ENCODE measurements at places on chromosomes 6 and 20.

GRCh38 chr6:42045538-42046460, 4.5 kb upstream of the TAF8 start:
- DNase-seq, result peak; percentile 91

GRCh38 chr6:152277826-152278329, 359.3 kb downstream of the SYNE1 start:
- no peak for DNase-seq

DNA sequence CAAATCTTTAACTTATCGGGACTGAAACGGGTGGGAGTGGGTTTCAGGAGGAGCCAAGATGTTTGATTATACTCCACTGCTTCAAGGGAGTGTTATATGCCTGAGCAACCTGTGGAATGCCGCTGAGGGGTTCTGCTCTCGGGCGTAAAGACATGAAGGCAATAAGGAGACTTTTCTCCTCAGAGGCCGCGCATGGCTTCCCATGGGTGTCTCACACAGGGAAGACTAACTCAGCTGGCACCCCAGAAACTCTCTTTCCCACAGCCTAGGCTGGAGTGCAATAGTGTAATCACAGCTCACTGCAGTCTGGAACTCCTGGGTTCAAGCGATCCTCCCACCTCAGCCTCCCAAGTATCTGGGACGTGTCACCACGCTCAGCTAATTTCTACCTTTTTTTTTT, 5.1 kb upstream of the C20orf141 start:
- no peak for DNase-seq

DNA sequence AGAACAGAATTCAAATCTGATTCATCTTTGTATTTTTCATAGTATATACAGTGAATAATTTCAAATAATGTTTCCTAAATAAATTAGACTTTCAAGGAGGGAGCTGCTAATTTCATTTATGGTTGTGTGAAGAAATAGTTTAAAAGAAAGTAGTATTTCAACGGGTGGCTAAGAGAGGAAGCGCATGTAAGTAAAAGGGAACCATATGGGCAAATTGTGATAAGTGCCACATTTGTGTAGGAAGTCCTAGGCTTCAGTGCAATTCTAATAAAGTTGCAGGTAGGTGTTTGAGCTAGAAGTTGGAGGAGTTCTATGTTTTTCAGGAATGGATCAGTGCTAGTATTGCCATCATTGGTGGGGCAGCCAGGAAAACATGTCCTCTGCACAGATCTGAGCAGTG, 178.8 kb upstream of the PRDM1 start:
- no peak for DNase-seq

- DNase-seq, result no peak
These were observed 66.9 kb downstream of the SYNJ2 start for GRCh38 chr6:158048589-158048988.

DNA sequence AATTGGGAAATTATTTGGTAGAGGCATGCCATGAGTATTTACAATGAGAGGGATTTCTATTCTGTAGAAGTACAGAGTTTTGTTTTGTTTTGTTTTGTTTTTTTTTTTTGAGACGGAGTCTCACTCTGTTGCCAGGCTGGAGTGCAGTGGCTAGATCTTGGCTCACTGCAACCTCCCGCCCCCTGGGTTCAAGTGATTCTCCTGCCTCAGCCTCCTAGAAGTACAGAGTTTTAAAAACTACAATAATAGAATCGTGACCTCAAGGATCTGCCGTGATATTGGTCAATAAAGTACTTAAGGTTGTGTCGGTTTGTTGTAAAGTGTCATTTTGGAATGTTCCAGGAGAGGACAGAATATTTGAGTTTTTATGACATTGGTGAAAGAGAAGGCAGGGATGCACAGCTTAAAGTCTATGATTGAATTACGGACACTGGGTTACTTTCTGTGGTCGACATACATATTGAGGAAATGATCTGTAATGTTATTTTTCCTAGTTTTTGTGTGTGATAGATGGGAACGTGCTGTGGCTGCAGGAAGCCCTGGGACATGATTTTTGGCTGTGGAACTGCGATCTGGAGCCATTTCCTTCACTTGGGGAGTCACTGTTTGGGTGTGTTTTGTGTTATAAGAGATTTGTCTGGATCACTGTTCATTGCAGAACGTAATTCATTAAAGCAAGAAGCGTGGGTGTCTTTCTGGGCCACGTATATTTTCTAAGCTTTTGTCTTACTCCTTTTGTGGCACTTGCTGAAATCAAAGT, 59.6 kb downstream of the TIAM2 start:
- no peak for DNase-seq

- DNase-seq, result no peak
These were observed 80.9 kb downstream of the HAO1 start for GRCh38 chr20:7859356-7859802.

DNA sequence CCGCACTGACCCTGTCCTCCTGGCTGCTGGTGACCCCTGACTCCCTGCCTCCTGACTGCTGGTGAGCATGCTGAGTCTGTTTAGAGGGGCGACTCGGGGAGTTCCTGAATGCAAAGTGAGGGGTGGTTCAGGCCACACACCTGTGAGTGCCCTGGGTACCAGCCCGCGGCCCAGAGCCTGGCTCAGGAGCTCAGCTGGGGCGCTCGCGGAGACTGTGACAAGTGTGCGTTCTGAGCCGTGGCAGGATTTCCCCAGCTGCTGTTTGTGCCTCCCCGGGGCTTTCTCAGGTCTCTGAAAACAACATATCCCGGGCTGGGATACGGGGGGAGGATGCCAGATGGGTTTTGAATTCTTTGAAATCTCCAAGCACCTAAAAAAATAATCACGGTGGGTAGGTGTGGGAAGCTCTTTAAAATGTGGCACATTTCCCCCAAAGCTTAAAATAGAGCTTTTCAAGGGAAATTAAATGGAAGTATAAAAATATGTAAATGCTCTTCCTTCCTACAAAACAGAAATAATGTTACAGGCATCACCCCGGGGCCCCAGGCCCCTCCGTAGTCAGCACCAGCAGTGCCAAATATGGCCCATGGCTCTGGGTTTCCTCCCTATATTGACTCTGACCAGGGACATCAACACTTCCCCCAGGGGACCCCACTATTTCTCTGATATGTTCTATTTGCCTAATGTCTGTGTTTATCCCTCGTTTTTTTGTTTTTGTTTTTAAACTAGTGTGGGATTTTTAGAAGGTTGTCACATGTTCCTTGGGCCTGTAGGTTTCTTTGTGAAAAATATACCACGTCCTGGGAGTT, 49.9 kb upstream of the TAGAP start:
- peak; percentile 33 for DNase-seq

- DNase-seq, result no peak
These were observed 303.7 kb downstream of the ESR1 start for GRCh38 chr6:152110886-152111820.

DNA sequence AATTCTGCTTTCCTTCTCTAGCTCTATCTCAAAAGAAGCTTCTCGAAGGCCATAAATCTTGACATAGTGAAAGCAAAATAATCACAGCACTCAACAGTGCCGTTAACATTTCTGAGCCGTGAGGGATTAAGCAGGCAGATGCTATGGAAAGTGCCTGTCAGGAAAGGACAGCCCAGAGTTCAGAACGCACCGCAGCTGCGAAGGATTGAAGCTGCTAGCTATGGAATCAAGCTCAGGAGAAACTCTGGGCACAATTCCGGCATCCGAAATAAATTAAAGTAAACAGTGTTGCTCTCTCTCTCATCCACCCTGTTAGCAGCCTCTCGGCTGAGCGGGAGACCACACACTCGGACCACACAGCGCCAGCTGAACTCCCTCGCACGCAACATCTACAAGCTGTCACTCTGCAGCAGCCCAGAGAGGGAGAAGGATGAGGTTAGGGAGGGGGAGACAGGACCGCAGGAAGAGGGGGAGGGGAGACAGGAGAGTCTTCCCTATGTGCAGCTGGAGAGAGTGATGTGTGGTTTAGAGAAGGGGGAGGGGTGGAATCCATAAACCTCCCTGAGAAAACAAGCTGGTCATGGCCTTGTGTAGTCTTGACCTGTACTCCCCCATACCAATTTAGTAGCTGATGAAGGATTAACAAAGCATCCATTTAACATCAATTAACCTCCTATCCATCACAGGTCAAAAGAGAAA, 9.0 kb downstream of the EXOC2 start:
- DNase-seq, result no peak

- DNase-seq, result no peak
These were observed 6.7 kb downstream of the FOXA2 start for GRCh38 chr20:22577515-22578220.

DNA sequence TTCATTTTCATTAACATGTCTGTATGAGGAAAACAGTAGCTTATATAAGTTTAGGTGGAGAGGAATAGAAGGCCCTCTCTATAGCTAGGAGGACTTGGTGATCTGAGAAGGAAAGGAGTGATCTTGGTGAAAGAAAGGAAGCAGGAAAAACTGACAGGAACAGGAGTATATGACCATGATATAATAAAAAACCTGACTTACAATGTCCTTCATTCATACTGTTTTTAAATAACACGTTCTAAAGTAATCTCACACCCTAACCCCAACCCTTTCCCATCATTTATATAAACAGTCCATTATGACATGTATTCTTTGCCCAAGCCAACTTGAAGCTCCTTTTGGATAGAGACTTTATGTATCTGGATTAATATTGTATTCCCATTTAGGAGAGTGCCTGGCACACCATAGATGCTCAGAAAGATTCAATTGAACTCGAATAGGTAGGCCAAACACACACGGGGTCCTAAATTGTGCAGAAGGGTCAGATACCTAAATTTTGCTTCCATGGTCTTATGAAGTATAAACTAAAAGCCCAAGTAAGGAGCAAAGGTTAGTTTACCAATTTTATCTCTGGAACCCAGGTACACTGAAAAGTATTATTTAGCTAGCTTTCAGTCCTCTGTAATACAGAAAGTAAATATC, 75.9 kb downstream of the OR2B2 start:
- DNase-seq, result no peak

GRCh38 chr20:16714751-16715150, 15.1 kb upstream of the SNRPB2 start:
- DNase-seq, result no peak

GRCh38 chr6:139423971-139424667, 49.7 kb upstream of the CITED2 start:
- DNase-seq, result no peak

GRCh38 chr20:36441027-36441414, 100.3 kb upstream of the MYL9 start:
- no peak for DNase-seq

- no peak for DNase-seq
These were observed 7.3 kb upstream of the BPIFA2 start for GRCh38 chr20:33160681-33161080.

GRCh38 chr6:144870782-144871181, 585.6 kb downstream of the UTRN start:
- no peak for DNase-seq

Data from T-cell (primary cell).